ENCODE measurements at places on chromosomes 6 and 20.
A peak's percentile ranks its signal among the peaks of the same experiment; 100 is the strongest.

DNA sequence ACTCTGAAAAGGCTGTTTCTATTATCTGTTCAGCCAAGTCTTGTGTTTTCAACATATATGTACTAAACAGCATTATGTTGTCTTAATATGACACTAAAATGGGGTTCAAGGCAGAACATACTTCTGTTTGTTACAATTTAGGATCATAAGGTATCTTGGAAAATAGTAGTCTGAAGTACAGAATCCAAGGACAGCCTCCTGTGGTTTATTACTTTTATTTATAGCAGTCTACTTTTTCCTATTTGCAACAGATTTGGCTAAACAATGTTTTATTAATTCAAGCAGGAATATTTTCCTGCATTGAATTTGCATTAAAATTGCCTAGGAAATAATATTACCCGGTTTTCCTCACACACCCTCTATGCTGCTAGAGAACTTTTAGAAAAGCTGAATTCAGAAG, 67.7 kb downstream of the PLEKHG1 start:
- DNase-seq, result no peak

DNA sequence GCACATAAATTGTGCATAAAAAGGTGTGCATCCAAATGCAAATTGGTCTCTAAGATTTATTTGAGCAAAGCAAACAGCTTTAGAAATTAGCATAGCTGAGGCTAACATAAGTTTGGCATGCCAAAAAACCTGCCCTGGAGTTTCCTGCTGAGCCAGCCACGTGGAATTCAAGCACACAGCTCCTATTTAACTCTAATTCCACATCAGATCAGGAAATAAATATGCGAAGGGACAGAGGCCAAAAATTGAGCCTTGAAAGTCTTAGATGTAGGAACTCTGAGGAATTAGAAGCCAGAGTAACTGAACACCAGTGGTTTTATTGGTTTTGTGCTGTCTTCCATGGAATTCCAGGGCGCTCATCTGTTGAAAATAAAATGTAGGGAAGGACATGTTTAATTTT, 19.6 kb downstream of the SOBP start:
- peak; percentile 10 for DNase-seq

- DNase-seq, result no peak
Observed at GRCh38 chr6:144654506-144654905, 369.4 kb downstream of the UTRN start.

DNA sequence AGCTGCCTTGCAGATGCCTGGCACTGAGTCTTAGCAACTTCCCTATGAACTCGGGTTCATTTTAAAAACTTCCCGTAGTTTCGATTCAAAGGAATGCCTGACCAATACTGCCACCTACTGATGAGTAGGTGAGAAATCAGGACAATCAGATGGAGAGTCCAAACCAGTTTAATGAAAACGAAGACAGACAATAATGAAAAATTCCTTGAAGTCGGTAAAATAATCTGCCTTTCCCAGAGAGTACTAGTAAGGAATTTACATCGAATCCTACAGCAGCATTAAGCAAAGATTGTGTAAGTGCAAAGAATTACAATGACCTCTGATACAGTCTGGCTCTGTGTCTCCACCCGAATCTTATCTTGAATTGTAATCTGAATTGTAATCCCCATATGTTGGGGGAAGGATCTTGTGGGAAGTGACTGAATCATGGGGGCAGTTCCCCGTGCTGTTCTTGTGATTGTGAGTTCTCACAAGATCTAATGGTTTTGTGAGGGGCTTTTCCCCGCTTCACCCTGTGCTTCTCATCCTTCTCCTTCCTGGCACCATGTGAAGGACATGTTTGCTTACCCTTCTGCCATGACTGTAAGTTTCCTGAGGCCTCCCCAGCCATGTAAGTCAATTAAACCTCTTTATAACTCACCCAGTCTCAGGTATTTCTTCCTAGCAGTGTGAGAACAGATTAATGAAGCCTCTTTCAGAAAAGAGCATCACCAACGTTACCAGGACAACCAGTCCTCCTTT, 134.4 kb downstream of the ARHGAP18 start:
- DNase-seq, result peak; percentile 35

DNA sequence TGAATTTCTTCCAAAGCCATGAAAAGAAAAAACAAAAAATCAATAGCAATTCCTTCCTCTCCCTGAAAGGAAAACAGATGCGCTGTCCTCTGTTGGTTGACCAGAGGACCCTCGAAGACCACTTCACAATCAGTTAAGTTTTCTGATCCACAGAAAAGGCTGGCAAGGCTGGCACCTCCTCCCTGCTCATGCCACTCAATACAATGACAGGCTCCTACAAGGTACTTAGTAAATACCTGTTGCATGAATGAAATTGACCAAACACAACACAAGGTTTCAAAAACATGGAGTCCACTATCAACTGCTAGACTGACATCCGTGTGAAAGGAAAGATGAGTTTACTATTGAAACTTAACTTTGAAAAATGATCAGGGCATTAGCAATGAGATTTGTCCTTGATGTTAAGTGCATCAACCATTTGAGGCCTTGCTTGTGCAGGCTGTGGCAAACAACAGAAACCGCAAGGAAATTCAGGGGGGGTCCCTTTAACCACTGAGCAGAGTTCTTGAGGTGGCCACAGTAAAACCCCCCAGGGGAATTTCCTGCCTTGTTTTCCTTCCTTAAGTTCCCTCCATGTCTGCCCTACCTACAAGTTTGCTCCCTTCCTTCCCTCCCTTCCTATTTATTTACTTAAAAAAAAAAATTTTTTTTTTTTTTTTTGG, 27.9 kb upstream of the RTF2 start:
- DNase-seq, result no peak

- DNase-seq, result no peak
Observed at GRCh38 chr6:79028641-79029314, 49.3 kb downstream of the PHIP start.

GRCh38 chr20:48821261-48821920, 6.4 kb downstream of the PREX1 start:
- DNase-seq, result no peak

GRCh38 chr6:150233843-150234269, 91.0 kb downstream of the PPP1R14C start:
- no peak for DNase-seq

Measured in kidney glomerular epithelial cell (primary cell).